Stimulated activated effector memory CD8-positive, alpha-beta T cell treated with anti-CD3 and anti-CD28 coated beads, Interleukin-12 subunit alpha, Interleukin-12 subunit beta, amount 100 ng/mL, for 72 hours (primary cell): ENCODE measurements at places on chromosomes 12 and 14.

DNA sequence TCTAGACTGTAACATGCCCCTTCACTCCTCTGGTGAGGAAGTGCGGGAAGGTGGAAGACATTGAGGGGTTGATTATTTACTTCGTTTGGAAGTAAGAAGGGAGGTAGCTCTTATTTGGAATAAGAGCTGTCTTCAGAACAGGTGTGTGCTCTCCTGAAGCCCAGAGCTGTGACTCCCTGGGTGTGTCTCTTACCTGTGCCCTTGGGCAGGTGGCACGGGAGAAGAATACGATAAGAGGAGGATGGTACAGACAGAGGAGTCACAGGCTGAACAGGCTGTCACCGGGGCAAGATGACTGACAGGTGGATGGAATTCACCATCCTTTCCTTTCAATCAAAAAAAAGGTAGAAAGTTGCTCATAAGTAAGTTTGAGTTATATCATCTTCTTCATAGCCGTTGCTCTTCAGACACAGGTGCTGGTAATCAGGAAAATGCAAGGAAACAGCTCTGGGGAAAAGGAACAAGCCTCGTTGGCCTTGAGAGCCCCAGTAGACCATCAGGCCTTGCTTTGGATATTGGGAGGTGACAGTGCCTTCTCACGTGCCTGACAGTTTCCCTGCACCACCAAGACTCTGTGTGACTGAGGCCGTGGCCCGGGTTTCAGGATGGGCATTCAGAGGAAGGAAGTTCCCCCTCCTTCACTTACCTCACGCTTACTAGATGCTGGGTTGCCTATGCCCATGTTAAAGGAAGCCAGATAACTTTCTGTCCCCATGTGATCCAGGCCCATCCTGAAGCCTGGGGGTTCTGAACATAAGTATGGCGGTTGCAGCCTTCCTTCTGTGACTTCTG is 120.4 kb downstream of the ETV6 start:
- no peak for DNase-seq

DNA sequence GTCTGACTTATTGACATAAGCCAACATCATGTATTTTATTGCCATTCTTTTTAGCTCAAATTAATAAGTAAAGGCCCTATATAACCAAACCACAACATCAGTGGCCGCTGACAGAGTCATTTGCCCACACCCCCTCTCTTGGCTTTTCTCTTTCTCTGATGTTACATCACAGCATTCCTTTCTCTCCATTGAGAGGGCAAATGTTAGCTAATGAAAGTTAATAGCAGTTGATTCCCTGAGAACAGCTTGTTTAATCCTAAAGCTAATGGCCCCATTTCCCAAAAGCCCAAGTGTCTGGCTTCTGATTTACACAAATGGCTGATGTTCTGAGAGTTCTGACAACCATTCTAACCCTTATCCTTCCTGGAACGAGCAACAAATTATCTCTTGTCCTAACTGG is 308.8 kb downstream of the SNAPC1 start:
- DNase-seq, result no peak

GRCh38 chr12:15276088-15276698 is 46.1 kb upstream of the PTPRO start:
- no peak for DNase-seq

DNA sequence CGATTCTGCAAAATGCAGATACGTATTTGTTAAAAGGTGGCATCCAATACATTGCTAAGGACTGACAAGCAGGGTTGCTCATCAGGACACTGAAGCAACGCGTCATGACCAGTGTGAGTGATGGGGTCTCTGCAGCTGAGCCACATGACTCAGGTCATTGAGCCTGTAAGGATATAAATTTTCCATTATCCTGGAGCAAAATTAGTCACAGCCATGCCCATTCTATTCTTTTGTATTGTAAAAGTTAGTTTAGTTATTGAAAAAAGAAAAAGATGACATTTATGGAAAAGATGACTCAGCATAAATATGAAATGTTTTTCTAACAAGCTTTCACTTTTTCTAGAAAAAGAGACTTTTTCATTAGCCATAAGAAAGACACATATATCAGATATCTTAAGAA is 268.0 kb upstream of the TMEM132C start:
- DNase-seq, result no peak

- DNase-seq, result peak; percentile 63
Observed at GRCh38 chr14:20667957-20668356, 16.4 kb upstream of the RNASE4 start.

DNA sequence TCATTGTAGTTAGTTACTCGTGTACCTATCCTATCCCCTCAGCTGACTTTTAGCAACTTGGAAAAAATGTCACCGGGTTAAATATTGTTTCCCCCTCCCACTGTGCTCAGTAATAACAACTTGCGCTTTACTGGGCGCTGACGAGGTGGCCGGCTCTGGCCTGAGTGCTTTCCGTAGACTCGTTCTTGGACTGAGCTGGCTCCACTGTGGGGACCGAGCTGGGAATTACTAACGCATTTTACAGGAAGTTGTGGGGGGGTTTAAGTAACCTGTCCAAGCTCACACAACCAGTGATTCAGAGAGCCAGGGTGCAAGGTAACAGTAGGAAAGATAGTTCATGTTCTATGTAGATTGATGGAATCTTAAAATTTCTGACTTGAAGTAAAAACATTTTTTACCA is 82.5 kb upstream of the KICS2 start:
- no peak for DNase-seq
